ENCODE measurements at places on chromosomes 5 and 9.

DNA sequence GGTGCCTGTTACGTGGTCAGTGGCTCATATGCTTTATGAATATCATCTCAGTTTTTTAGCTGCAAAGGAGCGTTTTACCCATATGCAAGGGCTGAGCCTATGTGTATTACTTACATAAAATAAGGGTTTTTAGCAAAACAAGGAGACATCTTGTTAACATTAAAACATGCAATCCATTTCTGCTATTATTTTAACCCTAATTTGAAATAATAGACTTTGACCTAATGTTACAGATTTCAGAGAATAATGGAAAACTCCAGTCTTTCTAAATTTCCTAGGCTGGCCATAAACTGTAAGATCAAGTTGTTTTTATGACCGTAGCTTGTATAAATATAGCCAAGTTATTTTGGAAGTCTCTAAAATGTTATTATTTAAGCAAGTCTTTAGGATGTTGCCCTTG is 121.1 kb upstream of the SEMA6A start:
- no peak for DNase-seq

DNA sequence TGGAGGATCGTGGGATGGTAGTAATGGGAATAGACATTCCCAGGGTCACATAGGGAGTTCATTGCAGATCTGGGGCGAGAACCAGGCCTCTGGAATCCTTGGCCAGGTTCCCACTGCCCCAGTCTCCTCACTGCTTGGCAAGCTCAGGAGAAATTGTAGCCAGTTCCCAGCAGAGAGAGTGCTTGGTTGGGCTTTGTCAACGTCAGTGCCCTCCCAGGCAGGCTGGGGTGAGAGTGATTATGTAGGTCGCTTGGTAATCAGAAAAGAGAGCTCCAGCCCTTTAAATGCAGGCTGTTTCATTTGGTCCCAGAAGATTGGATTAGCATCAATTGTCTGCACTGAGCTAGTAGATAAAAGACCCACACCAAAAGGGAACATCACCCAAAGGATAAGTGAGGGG is 51.8 kb upstream of the GALNT10 start:
- no peak for DNase-seq

DNA sequence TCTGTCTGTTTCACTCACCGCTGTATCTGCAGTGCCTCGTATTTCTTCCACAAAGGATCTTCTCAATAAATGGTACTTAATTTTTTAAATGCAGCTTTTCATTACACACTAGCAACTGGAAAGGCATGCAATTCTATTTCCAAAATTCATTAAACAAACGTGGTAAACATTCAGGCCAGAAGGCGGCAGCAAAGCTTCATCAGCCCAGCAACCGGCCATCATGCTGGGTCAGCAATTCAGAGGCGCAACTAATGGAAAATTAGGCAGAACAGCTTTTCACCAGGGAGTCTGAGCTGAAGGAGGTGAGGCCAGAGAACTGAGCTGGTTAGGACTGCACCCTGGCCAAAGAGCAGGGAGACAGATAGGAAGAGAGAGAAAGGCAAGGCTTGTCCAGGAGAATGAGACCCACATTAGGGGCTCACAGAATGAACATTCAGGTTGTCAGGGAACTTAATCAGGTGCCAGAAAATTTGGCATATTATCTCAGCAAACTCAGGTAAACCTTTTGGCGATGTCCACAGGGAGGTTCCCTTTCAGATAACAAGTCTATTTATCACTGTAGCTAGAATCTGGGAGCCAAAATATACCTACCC is 17.7 kb upstream of the RNF180 start:
- no peak for DNase-seq

DNA sequence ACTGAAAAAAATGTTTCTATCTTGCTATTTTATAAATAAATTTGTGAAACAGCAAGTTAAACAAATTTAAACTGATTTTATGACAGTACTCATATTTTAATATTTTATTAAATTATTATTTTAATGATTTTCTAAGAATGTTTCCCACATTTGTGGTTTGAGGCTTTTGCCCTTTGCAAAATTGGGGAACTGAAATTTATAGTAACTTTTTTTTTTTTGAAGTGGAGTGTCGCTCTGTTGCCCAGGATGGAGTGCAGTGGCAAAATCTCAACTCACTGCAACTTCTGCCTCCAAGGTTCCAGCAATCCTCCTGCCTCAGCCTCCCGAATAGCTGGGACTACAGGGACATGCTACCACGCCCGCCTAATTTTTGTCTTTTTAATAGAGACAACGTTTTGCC is 7.2 kb upstream of the ADGRV1 start:
- DNase-seq: no peak

GRCh38 chr5:158492136-158492535 is 607.6 kb downstream of the EBF1 start:
- DNase-seq: no peak

DNA sequence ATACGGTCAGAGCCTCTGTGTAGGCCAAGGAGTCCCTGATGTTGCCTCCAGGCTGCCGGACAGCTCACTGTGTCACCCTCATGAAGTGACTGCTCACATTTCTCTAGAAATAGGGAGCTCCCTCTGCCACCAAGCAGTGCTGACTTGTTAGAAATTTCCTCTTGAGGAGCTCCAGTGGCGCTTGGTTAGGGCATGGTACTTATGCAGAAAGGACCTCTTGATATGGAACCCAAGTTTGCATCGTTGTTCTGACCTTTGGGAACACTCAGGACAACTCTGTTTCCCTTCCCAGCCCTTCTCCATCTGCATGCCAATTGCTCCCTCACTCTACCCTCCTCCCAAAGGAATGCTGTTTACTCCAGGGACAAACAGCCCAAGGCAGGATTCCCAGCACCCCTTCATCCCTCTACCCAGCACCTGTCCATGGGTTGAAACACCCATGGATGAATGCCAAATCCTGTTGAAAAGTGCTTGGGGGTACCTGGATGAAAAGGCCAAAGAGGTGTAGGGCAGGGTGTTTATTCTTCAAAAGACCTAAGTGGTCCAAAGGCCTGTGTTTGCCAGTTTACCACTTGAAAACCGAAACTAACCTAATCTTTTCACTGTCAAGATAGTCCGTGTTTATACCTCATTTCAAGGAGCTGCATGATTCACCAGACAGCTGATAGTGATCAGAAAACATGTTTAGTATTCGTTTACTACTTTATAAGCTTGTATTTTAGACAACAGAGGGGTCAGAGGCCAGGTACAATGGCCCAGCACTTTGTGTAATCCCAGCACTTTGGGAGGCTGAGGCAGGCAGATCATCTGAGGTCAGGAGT is 51.1 kb downstream of the KLF4 start:
- DNase-seq: no peak
